ENCODE measurements at places on chromosomes 5 and 9.

GRCh38 chr9:23644326-23644725, 181.7 kb downstream of the ELAVL2 start:
- no peak for DNase-seq

DNA sequence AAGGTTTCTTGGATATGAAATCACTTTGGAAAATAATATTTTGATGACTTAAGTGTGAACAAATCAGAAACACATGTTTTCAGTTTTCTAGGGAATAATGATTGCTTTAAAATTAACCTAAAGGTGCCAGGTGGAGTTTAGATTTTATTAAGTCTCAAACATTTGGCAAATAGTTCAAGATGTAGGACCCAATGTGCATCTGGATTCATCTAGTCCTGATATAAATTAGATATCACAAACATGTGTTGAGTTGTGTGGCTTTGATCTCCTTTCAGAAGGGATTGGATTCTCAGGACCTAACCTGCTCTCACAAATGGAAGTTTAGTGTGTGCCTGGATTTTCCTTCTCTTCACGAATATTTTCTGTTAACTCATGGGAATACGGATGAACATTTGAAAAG, 291.4 kb upstream of the ISL1 start:
- DNase-seq, result no peak

- no peak for DNase-seq
These were observed 40.9 kb upstream of the SUSD3 start for GRCh38 chr9:93017621-93018020.

- DNase-seq, result peak; percentile 63
These were observed 157.2 kb upstream of the PITX1 start for GRCh38 chr5:135191084-135191826.

DNA sequence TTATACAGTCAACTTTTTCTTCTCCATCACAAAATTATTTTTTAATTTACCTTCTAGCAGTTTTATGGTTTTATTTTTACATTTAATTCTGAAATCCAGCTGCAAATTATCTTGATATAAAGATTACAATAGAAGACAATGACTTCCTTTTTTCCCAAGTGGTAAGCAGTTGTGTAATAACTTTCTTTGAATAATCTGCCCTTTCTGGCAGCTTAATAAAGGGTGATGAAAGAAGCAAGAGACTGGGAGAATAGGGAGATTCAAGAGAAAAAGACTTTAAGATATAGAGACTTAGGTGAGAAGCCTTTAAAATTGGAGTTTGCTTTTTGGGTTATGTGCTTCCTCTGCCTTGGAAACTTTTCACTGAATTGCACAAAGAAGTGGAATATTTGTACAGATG, 100.4 kb upstream of the FREM1 start:
- no peak for DNase-seq

- no peak for DNase-seq
These were observed 272.0 kb downstream of the MAN2A1 start for GRCh38 chr5:109961751-109962150.

DNA sequence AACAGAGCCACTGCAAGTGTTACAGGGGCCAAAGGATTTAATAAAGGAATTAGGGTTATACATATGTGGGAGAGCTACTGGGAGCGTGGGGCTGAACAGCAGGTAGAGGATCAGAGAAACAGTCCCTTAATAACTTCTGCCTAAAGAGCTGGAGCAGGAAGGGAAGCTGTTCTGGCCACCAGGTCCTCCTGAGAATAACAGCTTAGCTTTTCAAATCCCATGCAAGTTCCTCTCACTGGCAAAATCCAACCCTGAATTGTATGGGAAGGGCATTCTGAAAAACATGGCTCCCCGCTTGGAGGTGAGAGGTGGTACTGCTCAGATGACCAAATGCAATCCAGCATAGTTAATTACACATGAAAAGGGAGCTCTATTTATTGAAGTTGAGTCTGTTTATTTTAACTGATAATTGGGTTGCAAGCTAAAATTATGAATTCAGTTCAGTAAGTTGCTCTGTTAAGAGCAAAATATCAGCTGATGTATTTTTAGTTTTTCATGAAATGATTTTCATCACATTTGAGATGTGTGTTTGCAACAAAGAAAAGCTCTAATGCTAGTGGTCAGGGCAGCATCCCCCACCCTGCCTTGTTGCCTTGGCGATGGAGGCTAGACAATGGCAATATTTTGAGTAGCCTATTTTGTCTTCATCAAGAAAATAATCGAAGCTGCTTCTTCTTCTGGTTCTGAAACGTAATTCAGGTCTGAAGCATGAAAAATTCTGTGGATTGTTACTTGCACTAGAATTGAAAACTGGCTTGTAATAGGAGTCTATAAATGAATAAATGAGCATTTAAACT, 58.4 kb upstream of the SH3GL2 start:
- no peak for DNase-seq

DNA sequence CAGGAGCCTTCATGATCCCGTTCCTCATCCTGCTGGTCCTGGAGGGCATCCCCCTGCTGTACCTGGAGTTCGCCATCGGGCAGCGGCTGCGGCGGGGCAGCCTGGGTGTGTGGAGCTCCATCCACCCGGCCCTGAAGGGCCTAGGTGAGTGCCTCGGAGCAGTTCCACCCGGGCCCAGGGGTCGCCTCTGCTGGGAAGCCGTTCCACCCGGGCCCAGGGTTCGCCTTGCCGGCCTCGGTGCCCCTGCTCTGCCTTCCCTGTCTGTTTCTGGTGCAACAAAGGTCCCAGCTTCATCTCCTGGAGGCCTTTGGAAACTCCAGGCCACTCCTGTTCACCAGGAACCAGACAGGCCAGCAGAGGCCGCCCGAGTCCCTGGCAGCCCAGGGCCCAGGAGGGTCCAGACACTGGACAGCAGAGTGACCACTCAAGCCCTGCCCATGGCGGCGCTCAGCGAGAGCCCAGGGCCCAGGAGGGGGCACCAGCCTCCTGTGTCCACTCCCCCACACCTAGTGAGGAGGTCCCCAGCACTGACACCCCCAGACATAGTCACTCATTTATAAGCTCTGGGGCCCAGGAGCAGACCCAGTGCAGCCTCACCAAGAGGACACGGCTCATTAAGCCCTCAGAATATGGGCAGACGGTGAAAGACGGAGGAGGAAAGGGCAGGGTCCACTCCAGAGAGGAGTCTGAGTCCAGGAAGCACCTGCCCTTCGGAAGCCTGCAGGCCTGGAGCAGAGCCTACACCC, 7.5 kb downstream of the SLC6A19 start:
- DNase-seq, result no peak

DNA sequence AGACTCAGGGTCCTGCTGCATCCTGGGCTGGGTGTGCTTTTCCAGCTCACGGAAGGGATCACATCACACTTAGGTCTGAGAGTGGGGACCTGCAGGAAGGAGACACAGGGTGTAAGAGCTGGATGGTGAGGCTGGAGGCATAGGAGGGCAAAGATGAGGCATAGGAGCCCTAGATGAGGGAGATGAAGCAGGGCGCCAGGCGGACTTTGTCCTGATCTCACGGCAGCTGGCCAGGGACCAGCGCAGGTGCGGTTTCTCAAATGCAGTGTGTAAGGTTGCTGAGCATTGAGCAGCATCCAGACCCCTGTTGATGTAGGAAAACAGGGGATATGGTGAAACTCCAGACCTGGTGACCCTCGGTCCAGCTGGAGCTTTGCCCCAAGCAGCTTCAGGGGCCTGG, 156.5 kb downstream of the PSAT1 start:
- no peak for DNase-seq

DNA sequence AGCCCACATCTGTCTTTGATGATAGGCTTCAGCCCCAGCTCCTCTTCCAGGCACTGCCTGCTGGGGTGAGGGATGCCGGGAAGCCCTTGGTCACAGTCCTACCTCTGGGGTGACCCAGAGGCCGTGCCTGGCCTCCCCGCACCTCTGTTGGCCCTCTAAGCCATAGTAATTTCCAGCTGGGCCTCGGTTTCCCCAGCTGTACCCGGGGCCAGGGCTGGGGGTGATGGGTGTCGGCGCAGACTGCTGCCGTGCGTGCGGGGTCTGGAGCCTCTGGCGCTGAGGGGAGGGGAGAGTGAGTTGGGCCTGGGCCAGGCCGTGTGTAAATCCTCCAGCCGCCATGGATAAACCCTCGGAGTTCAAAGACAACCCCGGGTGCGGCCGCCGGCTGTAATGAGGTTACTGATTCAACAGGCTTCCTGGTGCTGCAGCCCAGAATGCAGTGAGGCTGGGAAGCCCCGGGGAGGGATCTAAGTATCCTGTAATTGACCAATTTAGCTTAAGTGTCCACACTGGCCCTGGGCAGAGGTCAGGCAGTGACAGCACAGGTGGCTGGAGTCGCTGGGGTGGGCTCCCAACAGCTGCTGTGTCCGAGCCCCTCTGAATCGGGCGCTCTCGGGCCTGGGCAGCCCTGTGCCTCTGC, 7.1 kb downstream of the RXRA start:
- no peak for DNase-seq

DNA sequence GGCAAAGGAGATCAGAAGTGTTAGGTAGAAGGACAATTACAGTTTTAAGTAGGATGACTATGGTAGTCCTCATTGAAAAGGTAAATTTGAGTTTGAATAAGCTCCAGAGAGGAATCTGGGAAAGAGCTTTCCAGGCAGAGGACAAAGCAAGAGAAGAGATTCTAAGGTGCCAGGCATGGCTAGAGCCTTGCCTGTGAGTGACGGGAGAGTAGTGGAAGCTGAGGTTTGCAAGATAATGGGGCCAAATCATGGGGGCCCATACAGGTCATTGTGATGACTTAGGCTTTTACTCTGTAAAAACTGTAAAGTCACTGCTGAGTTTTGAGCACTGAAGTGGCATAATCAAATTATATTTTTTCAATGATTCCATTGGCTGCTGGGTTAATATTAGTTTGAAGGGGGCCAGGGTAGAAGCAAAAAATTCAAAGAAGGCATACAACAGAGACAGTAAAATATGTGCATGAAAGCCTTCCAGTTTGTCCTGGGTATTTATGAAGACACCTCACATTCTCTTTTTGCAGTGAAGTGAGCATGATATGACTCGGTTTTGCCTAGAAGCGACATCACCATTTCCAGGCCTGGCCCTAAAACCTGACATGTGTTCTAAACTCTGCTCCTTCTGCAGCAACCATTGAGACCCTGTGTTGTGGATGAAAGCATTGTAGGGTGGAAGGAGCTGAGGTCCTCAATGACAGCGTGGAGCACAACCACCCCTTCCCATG, 279.8 kb upstream of the TNC start:
- DNase-seq, result no peak

DNA sequence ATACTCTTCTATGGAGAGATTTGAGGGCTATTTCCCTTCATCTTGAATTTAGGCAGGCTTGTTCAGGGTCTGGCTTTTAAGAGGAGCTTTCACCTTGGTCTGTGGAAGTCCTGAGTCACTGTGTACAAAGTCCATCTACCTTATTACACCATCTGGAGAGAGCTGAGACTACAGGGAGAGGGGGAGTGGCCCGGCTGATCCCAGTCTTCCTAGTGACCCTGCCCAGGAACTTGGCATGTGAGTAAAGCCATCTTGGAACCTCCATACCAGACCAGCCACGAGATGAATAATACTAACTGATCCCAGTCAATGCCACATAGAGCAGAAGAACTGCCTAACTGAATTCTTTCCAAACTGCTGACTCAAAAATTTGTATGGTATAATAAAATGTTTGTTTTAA, 8.4 kb upstream of the IL6ST start:
- DNase-seq, result no peak

- no peak for DNase-seq
These were observed 36.5 kb upstream of the SLC9A3 start for GRCh38 chr5:560792-561166.

DNA sequence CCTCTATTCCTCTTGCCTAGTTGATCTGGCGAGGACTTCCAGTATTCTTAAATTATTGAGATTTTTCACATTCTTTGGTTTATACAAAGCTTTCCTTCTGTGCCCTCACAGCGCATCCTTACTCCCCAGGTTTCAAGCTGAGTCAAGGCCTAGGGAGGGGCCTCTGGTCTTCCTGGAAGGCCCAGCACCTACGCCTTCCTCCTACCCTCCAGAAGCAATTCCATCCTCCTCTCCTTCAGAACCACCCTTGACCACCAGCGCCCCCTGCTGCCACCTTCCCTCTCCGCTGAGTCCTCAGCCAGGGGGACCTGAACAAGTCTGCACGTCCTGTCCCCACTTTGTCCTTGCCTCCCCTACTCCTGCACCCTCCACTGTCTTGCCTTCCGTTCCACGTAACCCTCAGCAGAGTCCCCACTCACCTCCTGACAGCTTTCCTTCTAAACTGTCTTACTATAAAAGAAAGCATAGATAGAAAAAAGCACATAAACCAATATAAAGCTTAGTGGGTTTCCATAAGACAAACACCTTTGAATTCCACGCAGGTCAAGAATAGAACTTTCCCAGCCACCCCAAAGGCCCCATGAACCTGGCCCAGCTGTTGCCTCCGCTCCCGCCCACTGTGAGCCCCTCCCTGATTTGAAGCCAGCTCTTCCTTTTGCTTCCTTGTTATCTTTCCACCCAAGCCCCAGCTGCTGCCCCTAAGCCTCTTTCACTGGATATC, 63.0 kb upstream of the CTSL start:
- DNase-seq, result peak; percentile 69

DNA sequence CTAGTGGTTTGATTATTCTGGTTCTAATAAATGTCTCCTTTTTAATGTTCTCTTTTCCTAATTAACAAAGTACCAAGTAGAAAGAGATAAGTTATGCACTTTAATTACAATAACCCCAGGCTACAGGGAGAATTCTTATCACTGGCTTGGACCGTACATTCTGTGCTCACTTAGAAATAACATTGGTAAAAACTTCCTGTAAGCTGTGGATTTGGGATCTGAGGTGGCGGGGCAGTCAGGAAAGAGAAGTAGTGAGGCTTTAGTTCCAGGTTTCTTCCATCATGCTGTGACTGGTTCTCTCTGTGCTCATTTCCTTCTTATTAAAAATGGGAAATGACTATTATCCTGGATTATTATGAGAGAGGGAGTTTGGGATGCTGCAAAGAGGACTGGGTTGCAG, 142.0 kb downstream of the EGFLAM start:
- DNase-seq, result no peak

DNA sequence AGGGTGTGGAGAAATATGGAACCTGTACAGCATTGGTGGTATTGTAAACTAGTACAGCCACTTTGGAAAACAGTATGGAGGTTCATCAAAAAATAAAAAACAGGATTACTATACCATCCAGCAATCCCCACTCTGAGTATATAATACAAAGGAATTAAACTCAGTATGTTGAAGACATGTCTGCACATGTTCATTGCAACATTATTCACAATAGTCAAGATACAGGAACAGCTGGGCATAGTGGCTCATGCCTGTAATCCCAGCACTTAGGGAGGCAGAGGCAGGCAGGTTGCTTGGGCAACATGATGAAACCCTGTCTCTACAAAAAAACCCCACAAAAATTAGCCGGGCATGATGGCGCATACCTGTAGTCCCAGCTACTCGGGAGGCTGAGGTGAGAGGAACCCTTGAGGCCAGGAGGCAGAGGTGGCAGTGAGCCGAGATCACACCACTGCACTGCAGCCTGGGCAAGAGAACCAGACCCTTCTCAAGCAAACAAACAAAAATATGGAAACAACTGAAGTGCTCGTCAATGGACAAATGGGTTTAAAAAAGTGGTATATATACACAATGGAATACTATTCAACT, 63.6 kb downstream of the TMEM174 start:
- DNase-seq, result no peak

DNA sequence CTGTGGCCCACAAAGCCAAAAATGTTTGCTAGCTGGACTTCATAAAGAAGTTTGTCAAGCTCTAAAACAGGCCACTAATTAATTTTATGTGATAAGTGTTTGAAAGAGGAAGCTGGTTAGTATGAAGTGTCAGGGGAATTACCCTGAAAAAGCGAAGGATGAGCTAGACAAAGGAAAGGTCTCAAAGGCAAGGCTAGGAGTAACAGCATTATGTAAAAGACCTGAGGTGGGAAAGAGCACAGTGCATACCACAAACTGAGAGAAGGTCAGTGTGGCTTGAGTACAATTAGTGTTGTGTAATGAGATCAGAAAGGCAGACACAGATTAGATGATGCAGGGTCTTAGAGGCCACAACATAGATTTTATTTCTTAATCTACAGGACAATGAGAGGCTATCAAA, 29.6 kb downstream of the RC3H2 start:
- no peak for DNase-seq

All from stimulated activated CD8-positive, alpha-beta memory T cell treated with anti-CD3 and anti-CD28 coated beads, Interleukin-2, amount 100 ng/mL, for 48 hours (primary cell).